ENCODE measurements at places on chromosomes 3 and 15. TPM values are rescaled to one million over a fixed set of nuclear protein-coding genes. Genes with fewer than 3 reads are reported as not detected.

Gene HHATL
- not detected for total RNA-seq

Gene WNT5A
- not detected for total RNA-seq

- no peaks in the 10 kb centered on the region for H3K36me3 ChIP-seq
- H3K27ac ChIP-seq = no peak overlapping the region
- H3K4me1 ChIP-seq = peaks cover 2% of the 10 kb centered on the region
- no peak overlapping the region for H3K4me3 ChIP-seq
- H3K27me3 ChIP-seq = peaks cover 6% of the 10 kb centered on the region
- no peak for DNase-seq
Measured at GRCh38 chr3:182710557-182711157, 82.6 kb upstream of the ATP11B start.

Gene TMEM108
- not detected for total RNA-seq

GRCh38 chr3:69231929-69232440, 109.6 kb upstream of the LMOD3 start:
- no peak overlapping the region for H3K4me3 ChIP-seq
- H3K4me1 ChIP-seq = peaks cover 15% of the 10 kb centered on the region
- no peak for DNase-seq
- H3K27me3 ChIP-seq = no peaks in the 10 kb centered on the region
- no peaks in the 10 kb centered on the region for H3K36me3 ChIP-seq
- H3K27ac ChIP-seq = no peak overlapping the region

GRCh38 chr15:23671481-23671880, 15.6 kb downstream of the NDN start:
- no peaks in the 10 kb centered on the region for H3K36me3 ChIP-seq
- no peak overlapping the region for H3K4me3 ChIP-seq
- DNase-seq = no peak
- H3K27ac ChIP-seq = no peak overlapping the region
- no peaks in the 10 kb centered on the region for H3K4me1 ChIP-seq

GRCh38 chr3:5694266-5694665, 506.8 kb downstream of the EDEM1 start:
- no peaks in the 10 kb centered on the region for H3K36me3 ChIP-seq
- DNase-seq = no peak
- peaks cover under 1% of the 10 kb centered on the region for H3K27me3 ChIP-seq
- H3K4me1 ChIP-seq = no peaks in the 10 kb centered on the region
- H3K27ac ChIP-seq = no peak overlapping the region

Gene ERICH6
- total RNA-seq = not detected

GRCh38 chr15:99187936-99188335, 61.4 kb downstream of the TTC23 start:
- DNase-seq = no peak
- no peak overlapping the region for H3K27ac ChIP-seq
- H3K36me3 ChIP-seq = no peaks in the 10 kb centered on the region
- H3K4me1 ChIP-seq = no peaks in the 10 kb centered on the region
- H3K27me3 ChIP-seq = no peaks in the 10 kb centered on the region

- H3K36me3 ChIP-seq = no peaks in the 10 kb centered on the region
- no peaks in the 10 kb centered on the region for H3K27me3 ChIP-seq
- no peak overlapping the region for H3K4me3 ChIP-seq
- no peaks in the 10 kb centered on the region for H3K4me1 ChIP-seq
- no peak overlapping the region for H3K27ac ChIP-seq
Measured at GRCh38 chr3:111434941-111435622, 106.9 kb upstream of the CD96 start.

DNA sequence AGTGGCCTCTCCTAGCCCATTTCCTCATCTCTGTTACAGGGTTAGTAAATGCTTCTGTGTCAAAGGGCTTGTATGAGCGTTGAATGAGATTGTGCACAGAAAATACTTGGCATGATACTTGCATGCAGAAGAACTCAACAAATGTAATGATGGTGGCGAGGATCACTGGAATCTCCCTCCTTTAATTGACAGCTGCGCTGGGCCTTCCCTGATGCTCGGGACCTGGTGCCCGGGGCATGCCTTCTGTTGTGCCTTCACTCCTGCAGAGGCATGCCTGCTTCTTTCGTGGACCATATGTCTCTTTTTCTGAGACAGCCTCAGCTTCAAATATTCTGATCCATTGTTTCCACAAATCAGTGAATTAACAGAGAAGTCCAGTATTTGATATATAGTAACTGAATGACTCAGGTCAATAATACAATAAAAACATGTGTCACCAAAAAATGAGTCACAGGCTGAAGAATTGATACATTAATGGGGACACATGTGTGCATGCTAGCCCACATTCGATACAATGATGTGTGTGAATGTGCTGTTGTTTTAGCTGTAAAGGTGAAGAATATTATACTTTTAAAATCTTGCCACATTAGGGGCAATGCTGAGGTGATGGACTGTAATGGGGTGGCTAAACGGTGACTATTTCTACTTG, 243.3 kb upstream of the TBL1XR1 start:
- H3K27me3 ChIP-seq = no peaks in the 10 kb centered on the region
- no peaks in the 10 kb centered on the region for H3K36me3 ChIP-seq

Gene CLDN11
- total RNA-seq = not detected

DNA sequence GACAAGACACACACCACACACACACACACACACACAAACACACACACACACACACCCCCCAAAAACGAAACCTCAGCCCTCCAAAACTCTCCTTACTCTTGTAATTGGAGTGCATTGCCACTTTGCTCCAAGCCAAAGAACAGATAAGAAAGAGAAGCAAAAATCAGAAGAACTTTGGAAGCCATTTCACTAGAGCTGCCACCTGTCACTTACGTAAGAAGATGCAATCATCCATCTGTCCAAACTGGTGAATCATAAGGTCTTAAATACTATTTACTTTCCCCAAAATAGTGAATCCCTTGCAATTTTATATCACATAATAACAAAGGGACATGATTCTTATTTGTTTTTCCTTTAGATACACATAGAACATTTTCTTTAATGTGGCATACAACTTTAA, 285.4 kb downstream of the ZBTB20 start:
- H3K4me3 ChIP-seq = no peak overlapping the region
- DNase-seq = no peak
- H3K36me3 ChIP-seq = no peaks in the 10 kb centered on the region

Gene CELSR3
- total RNA-seq = 7.9 TPM

GRCh38 chr15:91976966-91977365, 123.5 kb downstream of the SLCO3A1 start:
- no peaks in the 10 kb centered on the region for H3K36me3 ChIP-seq
- H3K27me3 ChIP-seq = no peaks in the 10 kb centered on the region
- DNase-seq = no peak
- H3K4me1 ChIP-seq = peaks cover 7% of the 10 kb centered on the region
- no peak overlapping the region for H3K4me3 ChIP-seq

DNA sequence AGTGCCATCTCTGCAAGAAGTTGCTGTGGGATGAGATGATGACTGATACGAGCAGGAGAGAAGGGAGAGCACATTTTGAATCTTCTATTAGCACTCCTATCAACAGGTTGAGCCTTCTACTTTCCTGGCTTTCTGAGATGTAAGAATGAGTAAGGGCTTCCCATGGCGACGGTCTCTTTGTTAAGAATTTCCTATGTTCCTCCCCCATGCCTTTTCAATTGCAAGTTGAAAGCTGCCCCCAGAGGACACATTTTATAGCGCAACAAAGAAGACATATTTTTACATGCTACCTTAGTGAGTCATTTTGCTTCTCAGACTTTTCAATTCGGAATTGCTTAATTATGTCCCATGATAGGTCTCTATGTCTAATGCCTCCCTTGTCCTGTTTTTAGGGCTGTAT, 71.3 kb upstream of the LRTM1 start:
- H3K27ac ChIP-seq = no peak overlapping the region
- H3K36me3 ChIP-seq = no peaks in the 10 kb centered on the region
- no peaks in the 10 kb centered on the region for H3K4me1 ChIP-seq
- H3K27me3 ChIP-seq = no peaks in the 10 kb centered on the region

Gene MUSTN1
- total RNA-seq = not detected

DNA sequence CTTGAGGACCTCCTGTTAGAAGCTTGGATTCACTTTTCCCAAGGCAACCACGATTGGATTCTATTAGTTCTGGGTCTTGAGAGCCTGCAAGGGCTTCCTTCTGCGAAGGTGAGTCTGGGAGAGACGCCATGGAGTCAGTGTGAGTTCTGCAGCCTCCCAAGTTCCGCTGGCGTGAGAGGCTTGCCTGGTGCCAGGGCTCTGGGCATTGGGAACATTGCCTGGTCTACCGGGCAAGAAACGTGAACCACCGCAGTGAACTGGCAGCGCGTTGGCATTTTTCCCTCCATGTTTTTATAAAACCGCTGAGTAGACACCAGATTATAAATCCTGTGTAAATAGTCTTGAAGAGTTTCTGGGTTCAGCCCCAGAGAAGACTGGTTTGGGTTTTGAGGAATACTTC, 160.9 kb downstream of the IGF1R start:
- no peak overlapping the region for H3K27ac ChIP-seq
- DNase-seq = no peak
- H3K4me1 ChIP-seq = peaks cover 8% of the 10 kb centered on the region
- peaks cover 8% of the 10 kb centered on the region for H3K36me3 ChIP-seq

DNA sequence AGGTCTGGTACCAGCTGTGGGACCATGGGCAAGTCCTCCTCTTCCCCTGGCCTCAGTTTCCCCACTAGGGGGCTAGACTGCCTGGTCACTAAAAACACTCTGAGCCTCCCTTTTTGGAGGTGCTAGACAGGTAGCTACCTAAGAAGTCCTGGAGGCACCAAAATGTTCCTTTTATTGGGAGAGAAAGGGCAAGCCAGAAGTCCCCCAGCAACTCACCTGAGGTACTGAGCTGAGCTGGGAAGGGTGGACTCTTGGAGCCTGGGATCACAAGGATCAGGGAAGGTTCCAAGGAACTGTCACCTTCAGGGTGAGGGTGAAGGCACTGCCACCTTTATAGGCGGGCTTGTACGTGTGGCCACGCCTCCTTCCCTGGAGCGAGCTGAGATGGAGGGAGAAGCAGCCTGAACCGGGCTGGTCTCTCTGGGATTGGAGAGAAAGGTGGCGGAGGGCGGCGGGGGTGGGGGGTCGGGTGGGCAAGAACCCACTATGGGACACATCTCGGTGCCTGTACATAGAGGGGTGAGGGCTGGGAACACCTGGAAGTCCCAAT, at the start of gene CYP1A1:
TSS of gene CYP1A1 (minus strand) at position 304 of the 550 bp plus-strand sequence. CDS start 2,431 bp downstream, outside the sequence.
- peak; percentile 62 for DNase-seq
- peaks cover 9% of the 10 kb centered on the region for H3K27me3 ChIP-seq
- H3K4me1 ChIP-seq = peaks cover 13% of the 10 kb centered on the region
- H3K27ac ChIP-seq = no peak within 1 kb of the TSS

- H3K4me3 ChIP-seq = peak overlapping the region; percentile 95
- DNase-seq = peak; percentile 45
- H3K36me3 ChIP-seq = peaks cover 40% of the 10 kb centered on the region
- H3K27ac ChIP-seq = peak overlapping the region; percentile 53
- no peaks in the 10 kb centered on the region for H3K27me3 ChIP-seq
Measured at GRCh38 chr3:126473292-126474168, 2.2 kb downstream of the ZXDC start.

DNA sequence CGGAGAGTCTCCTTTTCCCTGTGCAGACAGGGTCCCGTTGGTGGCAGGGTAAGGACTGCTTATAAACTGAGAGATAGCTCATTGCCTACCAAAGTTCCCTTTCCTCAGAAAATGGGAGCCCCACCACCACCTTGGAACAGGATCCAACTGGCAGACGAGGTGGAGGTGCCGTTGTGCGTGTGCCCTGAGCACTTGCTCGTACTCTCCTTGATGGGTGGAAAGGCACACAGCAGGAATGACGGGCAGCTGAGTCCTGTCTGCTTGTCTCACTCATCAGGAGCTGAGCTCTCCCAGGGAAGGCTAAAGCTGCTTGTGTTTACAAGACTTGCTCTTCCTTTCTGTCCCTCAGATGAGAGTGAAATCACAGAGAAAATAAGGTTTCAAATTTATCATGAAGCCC, 60.7 kb downstream of the B3GNT5 start:
- H3K36me3 ChIP-seq = peaks cover 4% of the 10 kb centered on the region
- no peak for DNase-seq
- no peak overlapping the region for H3K27ac ChIP-seq
- H3K4me1 ChIP-seq = peaks cover 13% of the 10 kb centered on the region
- no peak overlapping the region for H3K4me3 ChIP-seq

- H3K27ac ChIP-seq = no peak overlapping the region
- DNase-seq = no peak
- peaks cover 2% of the 10 kb centered on the region for H3K36me3 ChIP-seq
- H3K27me3 ChIP-seq = no peaks in the 10 kb centered on the region
Measured at GRCh38 chr3:58090351-58090750, 82.1 kb downstream of the FLNB start.

DNA sequence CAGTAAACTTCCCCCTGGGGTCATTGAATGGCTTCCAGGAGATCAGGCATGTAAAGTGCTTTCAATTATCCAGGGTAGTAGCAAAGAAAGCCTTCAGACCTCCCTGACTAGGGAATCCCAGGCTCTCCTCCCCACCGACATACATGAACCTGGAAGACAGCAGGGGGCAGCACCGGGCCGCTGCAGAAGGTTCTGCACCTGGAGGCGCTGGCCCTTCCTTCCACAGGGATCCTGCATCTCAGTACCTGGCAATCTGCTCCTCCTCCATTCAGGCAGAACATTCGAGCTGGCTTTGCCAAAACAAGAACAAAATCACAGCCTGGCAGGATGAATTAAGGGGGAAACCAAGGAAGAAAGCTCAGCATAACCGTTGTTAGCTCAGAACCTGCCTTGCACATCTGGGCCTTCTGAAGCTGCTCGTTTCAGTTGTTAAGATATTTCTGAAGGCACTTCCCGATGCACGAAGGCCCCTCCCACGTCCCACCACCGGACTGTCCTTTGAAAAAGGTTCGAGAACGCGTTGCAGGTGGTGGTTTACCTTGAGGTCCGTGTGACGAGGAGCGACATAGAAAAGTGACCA, 237.7 kb downstream of the SLCO3A1 start:
- DNase-seq = peak; percentile 55
- H3K36me3 ChIP-seq = no peaks in the 10 kb centered on the region
- H3K4me3 ChIP-seq = no peak overlapping the region
- no peaks in the 10 kb centered on the region for H3K27me3 ChIP-seq
- no peak overlapping the region for H3K27ac ChIP-seq

DNA sequence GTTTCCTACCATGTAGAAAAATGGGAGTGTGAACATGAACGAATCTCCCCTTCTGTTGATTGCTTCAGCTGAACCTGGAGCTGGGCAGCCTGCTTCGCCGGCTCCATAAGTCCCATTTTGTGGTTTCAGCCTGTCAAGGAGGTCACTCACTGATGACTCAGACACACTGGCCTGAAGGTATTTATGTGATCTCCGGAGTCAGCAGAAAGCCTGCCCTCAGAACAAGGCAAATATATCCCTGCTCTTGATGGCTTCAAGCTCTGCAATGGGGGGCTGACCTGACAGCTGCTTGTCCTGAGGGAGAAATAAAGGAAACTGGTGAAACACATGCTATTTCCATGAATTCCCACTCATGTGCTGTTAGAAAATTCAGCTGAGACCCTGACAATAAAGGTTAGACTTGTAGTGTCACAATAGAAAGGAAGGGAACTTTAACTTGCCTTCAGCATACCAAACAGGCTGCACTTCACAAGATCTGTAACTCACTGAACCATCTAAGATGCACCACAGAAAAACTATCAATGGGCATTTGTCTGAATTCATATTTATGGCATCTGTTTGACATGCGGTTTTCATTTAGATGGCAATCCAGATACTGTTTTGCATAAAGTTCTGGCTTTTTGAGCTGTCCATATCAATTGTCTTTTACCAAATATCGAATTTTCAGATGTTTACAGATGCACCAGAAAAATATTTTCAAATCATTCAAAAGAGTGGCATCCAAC, 282.0 kb upstream of the VEPH1 start:
- DNase-seq = no peak
- no peaks in the 10 kb centered on the region for H3K27me3 ChIP-seq
- no peaks in the 10 kb centered on the region for H3K36me3 ChIP-seq
- H3K4me3 ChIP-seq = no peak overlapping the region

- peaks cover 5% of the 10 kb centered on the region for H3K27me3 ChIP-seq
- H3K4me1 ChIP-seq = no peaks in the 10 kb centered on the region
Measured at GRCh38 chr3:180720012-180720411, 40.7 kb upstream of the CCDC39 start.

Data from activated CD4-positive, alpha-beta T cell treated with anti-CD3 and anti-CD28 coated beads for 36 hours (primary cell).